ENCODE measurements at places on chromosomes 1 and 21. TPM values are rescaled to one million over a fixed set of nuclear protein-coding genes. Genes with fewer than 3 reads are reported as not detected.

DNA sequence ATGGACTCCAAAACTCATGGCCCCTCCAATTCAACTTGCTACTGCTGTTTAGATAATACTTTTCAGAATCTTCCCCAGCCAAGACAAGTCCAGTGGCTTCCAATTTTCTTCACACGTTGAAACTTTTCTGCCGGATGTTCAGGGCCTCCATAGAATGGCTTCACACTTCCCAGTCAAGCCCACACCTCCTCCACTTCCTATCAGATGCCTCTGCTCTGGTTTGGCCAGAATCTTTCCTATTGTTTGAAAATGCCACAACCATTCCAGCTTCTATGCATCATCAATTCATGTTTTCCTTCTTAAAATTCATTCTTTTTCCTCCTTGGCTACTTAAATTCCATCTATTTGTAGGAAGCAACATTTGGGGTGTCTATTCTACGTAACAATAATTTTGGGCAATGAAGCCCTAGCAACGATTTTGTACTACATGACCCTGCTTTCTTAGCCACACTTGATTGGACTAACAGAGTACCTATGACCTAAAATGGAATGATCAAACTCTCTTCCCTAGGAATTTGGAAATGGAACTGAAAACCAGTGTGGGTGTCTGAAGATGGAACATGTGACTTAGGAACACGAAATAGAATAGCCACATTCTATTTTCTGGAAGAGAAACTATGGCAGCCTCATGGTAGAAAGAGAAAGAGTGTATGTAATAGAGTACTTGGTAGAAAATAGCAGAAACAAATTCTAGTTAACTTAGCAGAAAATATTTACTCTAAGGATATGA lies 74.1 kb upstream of the CNIH3 start:
- DNase-seq, result no peak

DNA sequence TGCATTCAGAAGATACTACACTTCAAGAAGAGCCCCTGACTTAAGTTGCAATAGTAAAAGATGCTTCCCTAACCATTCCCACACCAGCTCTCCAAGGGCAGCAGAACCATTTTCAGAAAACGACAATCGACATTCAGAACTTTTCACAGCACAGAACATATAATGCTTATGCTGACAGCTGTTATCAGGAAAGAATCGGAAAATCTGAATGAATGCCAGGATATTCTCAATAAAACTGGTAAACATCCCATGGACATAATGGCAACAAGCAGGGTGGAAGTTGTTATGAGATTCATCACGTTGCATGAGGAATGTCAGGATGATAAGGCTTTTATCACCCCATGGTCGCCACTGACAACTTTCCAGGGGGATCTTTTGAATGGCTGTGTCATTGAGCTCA lies 246.6 kb upstream of the CHRM3 start:
- DNase-seq, result no peak

RPS27 gene
- 2,013 TPM for total RNA-seq

OR10J1 gene
- total RNA-seq, result not detected
